GM13976 (cell line): ENCODE measurements at places on chromosomes 1 and 21.

- no peak for DNase-seq
These were observed 58.1 kb downstream of the NRIP1 start for GRCh38 chr21:15006594-15007230.

DNA sequence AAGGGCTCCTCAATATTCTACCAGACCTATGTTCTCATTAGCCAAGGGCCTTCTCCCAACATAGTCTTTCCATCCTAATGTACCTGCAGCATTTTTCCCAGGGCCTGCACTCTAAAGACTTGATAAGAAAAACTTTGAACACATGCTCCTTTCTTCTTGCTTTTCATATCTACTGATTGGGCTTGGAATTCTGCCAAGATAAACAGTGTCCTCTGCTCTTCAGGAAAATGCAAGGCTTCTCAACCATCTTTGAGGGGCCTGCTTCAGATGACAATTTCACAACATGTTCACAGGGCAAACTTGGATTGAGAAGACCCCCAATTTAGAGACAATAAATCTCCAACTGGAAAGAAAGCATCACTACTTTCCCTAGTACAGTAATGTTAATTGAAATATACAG lies 25.8 kb upstream of the PPT1 start:
- no peak for DNase-seq

GRCh38 chr1:40709100-40709801 lies 17.7 kb downstream of the NFYC start:
- DNase-seq, result peak; percentile 78

GRCh38 chr1:14639291-14640050 lies 41.0 kb downstream of the KAZN start:
- DNase-seq, result no peak

GRCh38 chr1:226135059-226135651 lies 51.4 kb downstream of the ACBD3 start:
- DNase-seq, result no peak

GRCh38 chr1:64004451-64005025 lies 198.9 kb upstream of the UBE2U start:
- DNase-seq, result no peak

GRCh38 chr21:25464275-25464674 lies 143.0 kb downstream of the MRPL39 start:
- no peak for DNase-seq

DNA sequence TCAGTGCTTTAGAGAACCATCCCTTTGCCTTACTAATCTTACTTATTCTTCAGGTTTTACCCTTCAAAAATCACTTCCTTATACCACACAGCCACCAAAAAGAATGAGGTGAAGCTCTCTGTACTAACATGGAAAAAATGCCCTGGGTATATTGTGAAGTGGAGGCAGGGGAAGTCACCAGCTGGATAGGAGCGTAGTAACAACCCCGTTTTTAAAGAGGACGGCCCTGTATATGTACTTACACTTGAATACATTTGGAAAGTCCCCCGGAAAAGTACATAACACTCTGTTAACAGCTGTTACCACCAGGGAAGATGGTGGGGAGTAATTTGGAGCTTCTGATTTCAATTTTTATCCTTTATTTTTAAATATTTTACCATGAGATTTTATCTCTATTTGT lies 28.2 kb upstream of the KHDRBS1 start:
- DNase-seq, result peak; percentile 53

DNA sequence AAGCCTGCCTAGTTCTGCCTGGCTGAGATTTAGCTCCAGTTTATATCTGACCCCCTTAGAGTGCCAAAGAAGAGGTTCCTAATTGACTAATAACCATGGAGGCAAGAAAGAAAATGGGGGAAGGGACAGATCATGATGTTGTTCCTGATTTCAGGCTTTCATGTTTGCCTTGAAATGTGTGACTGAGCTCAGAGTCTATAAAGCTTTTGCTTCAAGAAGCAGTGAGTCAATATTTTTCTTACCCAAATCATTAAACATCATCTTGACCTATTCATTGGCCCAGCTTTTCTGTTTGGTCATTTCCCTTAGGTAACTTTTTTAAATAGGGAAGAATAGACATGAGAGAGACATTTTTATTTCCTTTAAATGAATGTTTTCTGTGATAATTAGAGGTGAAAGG lies 55.9 kb downstream of the HHAT start:
- no peak for DNase-seq

DNA sequence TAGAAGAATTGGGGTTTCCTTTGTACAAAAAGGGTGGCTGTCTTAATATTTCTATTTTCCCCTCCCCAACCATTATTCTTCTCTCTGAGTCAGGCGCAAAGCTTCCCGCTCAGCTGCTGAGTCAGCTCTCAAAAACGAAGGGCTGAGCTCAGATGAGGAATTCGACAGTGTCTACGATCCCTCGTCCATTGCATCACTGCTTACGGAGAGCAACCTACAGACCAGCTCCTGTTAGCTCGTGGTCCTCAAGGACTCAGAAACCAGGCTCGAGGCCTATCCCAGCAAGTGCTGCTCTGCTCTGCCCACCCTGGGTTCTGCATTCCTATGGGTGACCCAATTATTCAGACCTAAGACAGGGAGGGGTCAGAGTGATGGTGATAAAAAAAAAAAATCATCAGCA lies 3.0 kb upstream of the TUFT1 start:
- no peak for DNase-seq

DNA sequence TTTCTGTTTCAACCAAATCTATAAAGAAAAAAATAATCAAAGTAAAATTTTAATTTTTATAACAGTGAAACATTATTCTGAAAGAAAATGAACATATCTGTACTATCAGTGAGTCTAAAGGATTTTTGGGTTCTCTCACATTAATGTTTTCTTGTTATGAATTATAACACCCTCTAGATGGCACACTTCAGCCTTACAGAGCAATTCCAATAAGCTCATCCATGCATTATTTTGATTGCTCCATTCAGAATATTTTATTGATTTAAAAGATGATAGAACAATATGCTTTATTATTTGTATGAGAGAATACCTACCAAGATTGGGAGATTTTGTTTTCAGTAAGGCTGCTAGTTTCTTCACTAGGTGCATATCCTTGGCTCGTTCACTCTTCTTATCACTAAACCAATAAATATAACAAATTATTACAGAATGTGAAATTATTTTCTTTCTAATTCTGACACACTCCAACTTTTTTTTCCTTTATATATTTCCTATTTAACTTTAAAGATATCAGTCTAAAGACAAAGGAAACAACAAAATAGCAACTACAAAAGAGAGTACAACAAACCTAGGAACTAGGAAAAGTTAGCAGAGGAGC lies 82.4 kb downstream of the RAB3GAP2 start:
- DNase-seq, result peak; percentile 23

DNA sequence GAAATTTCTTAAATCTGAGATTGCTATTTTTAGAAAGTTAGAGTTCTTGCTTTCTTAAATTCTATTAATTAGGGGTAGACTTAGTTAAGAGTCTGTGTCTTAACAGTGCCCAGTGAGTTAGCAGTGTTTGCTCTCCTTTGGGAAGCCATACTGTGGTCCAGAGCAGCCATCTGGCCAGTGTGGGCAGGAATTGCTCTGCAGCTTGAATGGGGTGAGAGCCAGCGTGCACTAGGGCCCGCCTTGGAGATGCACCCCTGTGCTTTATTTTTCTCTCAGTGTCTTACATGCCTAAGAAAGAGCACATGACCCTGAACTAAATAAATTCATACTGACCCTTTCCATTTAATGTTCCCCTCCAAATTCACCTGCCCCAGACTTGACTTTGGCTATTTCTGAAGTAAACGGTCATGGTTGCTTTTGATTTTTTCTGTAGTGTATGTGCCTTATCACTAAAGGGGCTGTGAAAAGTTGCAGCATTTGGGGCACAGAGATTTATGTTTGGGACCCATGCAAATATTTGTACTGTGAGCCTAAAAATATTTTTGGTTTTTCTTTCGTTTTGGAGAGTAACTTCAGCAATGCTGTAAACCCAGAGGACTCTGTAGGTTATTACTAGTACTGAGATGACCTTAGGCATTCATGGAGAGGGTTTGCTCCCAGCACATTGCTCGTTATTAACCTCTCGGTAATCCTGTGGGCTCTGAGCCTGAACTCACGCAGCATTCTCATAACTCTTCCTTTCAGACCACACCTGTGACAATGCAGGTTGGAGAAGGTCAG lies 21.3 kb upstream of the KCNQ4 start:
- DNase-seq, result peak; percentile 58

DNA sequence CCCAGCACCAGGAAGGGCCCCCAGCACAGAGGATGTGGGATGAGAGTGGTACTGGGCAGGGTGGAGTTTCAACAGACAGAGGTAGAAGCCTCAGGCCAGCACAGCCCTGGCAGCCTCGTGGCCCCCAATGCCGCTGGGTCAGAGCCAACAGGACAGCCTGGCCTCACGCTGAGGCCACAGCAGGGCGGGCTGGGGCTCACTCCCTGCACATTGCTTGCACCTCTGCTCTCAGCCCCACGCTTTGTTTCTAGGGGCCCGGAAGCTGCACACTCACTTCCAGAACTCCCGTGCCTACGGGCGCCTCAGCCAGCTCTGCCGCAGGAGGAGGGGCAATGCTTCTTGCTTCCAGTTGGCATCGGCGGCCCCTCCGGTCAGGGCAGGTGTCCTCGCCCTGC lies 72.9 kb downstream of the SIK1 start:
- DNase-seq, result no peak

DNA sequence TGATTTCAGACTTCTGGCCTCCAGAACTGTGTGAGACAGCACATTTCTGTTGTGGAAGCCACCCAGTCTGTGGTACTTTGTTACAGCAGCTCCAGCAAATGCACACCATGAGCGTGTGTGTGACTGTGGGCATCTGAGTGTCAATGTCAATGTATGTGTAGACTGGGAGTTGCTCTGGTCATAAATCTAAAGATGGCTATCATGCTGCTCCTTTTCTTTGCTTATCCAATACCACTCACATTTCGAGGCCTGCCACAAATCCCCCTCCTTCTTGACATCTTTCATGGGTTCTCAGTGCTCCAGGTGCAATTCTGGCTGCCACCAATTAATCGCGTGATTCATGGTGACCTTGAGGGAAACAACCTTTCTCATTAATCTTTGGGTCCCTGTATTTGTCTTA lies 141.2 kb downstream of the RWDD3 start:
- DNase-seq, result no peak

- DNase-seq, result no peak
These were observed 67.4 kb downstream of the SKI start for GRCh38 chr1:2295526-2295925.

GRCh38 chr1:81708250-81708649 lies 92.5 kb upstream of the ADGRL2 start:
- DNase-seq, result no peak

DNA sequence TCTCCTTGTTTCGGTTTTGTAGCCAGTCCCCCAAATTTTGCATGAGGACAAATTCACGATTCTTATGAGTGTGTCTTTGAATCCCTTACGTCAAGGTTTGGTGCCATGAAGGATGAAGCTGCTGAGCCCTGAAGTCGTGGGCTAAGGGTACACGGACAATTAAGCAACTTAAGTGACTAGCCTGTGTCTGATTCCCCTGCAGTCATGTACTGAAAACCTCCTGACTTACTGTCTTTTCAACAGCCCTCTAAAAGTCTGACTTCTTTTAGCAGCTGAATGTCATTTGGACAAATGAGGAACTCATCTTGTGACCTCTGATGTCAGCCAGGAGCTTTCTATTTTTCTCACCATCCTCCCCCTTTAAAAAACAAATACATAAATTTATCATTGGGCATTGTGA lies 27.1 kb upstream of the C1orf105 start:
- DNase-seq, result peak; percentile 22

DNA sequence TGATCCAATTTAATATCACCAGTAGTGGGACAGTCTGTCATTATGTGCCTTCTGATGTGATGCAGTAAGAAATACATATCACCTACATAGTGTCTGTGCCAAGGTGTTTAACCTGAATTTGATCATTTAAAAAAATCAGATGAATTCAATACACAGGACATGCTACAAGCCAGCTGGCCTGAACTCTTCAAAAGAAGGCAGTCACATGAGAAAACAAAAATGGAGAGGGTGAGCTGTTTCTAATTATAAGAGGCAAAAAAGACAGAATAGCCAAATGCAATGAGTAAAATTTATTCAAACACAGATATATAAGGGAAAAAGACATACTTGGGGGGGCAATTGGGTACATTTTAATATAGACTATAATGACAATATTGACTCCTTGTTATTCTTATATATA lies 66.5 kb downstream of the ST3GAL3 start:
- DNase-seq, result no peak

DNA sequence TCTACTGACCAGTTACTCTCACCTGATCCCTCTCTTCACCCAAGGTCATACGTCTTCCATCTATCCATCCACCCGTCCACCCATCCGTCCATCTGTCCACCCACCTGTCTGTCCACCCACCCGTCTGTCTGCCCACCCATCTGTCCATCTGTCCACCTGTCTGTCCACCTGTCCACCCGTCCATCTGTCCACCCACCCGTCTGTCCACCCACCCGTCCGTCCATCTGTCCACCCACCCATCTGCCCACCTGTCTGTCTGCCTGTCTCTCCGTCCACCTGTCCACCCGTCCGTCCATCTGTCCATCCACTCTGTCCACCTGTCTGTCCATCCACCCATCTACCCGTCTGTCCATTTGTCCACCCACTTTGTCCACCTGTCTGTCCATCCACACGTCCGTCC lies 11.8 kb upstream of the KIF26B start:
- DNase-seq, result no peak

- peak; percentile 76 for DNase-seq
These were observed 68.9 kb downstream of the TENT5C start for GRCh38 chr1:117674521-117675400.

DNA sequence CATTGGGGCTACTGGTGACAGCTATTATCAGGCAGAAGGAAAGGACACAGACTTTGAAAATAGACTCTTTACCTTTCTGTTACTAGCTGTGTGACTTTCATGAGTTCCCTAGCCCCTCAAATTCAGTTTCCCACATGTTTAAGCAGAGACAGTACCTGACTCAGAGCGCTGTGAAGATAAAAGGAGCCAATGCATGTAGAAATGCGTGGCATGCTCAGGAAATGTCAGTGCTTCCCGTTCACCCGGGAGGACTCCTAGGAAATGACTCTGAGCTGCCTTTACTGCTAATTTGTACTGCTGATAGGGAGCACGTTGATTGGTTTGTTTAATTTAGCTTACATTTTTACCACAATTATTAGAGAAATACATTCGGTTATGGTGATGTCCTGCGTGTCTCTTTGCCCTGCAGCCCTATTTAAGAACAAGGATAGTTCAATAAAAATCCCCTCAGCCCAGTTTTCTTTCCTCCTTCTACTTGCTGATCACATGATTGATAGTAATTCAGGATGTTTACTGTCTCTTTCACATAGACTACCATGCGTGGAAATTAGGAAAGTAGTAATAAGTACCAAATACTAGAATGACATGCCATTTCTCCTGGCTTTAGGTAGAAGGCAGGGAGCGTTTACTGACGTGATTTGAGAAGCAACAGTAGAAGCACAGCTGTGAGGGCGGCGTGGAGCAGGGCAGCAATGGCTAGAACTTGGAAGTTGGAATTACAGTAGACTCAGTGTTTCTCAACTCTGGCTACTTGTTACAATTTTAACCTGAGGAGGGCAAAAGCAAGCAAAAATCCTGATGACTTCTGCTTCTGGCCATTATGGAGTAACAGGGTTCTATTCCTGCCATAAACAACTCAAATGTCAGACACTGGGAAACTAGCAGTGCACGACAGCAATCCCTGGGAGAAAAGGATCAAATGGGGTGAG lies 15.9 kb downstream of the PDIK1L start:
- DNase-seq, result no peak
